ENCODE measurements at places on chromosomes 12 and 14. TPM values are rescaled to one million over a fixed set of nuclear protein-coding genes. Genes with fewer than 3 reads are reported as not detected.

The TBC1D30 gene
- total RNA-seq, result 1.9 TPM

The ART4 gene
- total RNA-seq, result not detected

The LTB4R2 gene
- 66.0 TPM for total RNA-seq

The PPP1R3E gene
- 3.9 TPM for total RNA-seq

The AICDA gene
- not detected for total RNA-seq

The GALNT16 gene
- total RNA-seq, result 2.1 TPM

The OR4N2 gene
- not detected for total RNA-seq

The ADCY6 gene
- total RNA-seq, result 14.4 TPM

The PLEKHG7 gene
- not detected for total RNA-seq

The FLVCR2 gene
- total RNA-seq, result 1.1 TPM

The TAS2R9 gene
- not detected for total RNA-seq

The KCNC2 gene
- not detected for total RNA-seq

The GDF3 gene
- not detected for total RNA-seq

The HOXC13 gene
- total RNA-seq, result not detected

The RPL10L gene
- not detected for total RNA-seq

The LYZ gene
- total RNA-seq, result 7.8 TPM

The TBX5 gene
- total RNA-seq, result 0.38 TPM

The KRT73 gene
- total RNA-seq, result 0.15 TPM

The LALBA gene
- not detected for total RNA-seq

The KRT71 gene
- not detected for total RNA-seq

The EXD2 gene
- 17.4 TPM for total RNA-seq

The CAPZA3 gene
- not detected for total RNA-seq

The GPRC5D gene
- not detected for total RNA-seq

The LPAR5 gene
- total RNA-seq, result 14.8 TPM

The MIPOL1 gene
- total RNA-seq, result 13.7 TPM

The NTF3 gene
- 2.3 TPM for total RNA-seq

The SOCS2 gene
- total RNA-seq, result 11.8 TPM

The KRT7 gene
- 40.6 TPM for total RNA-seq

The SERPINA6 gene
- not detected for total RNA-seq

The GPR132 gene
- 5.0 TPM for total RNA-seq

The SDSL gene
- total RNA-seq, result 0.48 TPM

The NDUFA9 gene
- 69.3 TPM for total RNA-seq

The TPH2 gene
- not detected for total RNA-seq

The CLEC9A gene
- not detected for total RNA-seq

The TSHR gene
- not detected for total RNA-seq

The LMNTD1 gene
- total RNA-seq, result not detected
